ENCODE measurements at places on chromosomes 7 and 10.

DNA sequence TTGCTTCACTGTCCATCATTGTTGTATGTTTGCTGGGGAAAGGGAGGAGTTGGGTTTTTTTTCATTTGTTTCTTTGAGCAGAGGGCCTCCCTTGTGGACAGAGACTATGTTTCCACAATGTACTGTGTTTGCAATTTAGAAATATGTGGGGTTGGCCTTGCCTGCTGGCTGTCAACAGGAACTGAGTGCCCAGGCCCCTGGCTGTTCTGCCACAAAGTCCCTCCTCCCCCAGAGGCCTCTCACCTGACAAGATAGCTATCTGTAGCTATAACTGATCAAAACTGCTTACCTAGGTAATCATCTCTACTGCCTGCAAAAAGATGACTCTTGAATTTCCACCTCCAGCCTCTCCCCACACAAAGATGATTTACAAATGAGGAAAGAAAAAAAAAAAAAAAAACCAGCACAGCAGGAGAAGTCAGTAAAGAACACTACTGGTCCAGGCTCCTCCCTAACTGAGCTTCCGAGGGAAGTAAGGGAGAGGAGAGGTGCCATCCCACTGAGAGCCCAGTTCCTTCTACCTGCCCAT lies 121.8 kb downstream of the SGMS1 start:
- DNase-seq, result no peak

DNA sequence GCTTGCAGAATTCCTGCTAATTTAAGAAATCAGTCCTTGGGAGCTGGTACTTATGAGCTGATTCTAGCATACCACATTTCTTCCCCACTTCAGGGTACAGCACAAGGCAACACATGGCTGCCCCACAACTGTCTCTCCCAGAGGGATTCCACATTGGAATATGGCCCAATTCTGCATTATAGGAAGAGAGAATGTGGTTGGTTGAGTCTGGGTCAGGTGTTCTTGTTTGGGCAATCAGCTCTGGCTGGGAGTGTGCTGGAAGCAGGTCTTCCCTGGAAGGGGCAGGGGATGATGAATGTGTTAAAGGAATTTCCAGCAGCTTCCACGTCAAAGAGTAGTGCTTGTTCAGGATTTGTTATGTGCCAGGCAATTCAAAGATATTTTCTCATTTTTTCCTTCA lies 95.7 kb downstream of the BUB3 start:
- DNase-seq, result no peak

GRCh38 chr10:117350909-117351308 lies 24.3 kb downstream of the PDZD8 start:
- DNase-seq, result no peak

GRCh38 chr7:118845791-118846190 lies 621.3 kb downstream of the ANKRD7 start:
- DNase-seq, result no peak

DNA sequence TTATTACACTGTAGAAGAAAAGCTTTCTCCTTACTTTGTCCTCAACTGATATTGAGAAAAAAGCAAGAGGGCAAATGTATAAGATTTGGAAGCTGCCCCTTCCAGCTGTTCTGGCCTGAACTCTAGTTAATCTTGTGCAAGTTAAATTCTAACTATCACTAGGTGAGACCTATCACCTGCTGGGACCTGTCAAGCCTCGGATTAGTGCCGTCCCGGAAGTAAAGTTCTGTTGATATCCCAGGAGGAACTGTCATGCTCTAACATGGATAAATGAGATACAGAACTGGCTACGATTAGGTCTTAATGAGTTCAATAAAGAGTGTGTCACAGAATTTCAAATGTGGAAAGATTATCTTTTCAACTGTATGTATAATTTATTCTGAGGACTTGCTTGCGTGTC lies 1.2 kb upstream of the BPGM start:
- no peak for DNase-seq

- no peak for DNase-seq
Observed at GRCh38 chr10:58653139-58653538, 140.5 kb downstream of the BICC1 start.

DNA sequence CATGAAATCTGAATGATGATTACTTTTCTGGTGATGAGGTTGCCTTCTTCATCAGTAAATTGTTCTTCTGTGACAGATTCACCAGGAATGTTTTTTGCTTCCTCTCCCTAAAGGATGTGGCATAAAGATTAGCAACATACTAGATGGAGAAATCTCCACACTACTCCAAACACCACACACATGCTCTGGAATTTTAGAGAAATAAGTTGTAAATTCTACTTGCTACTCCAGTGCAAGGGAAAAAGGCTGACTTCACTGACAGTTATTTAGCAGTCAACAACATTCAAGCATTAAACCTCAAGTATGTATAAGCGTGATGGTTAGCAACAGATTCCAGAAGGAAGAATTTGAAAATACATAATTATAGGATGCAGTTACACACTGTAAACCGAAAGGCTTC lies 137.9 kb upstream of the CCDC6 start:
- DNase-seq, result no peak

GRCh38 chr7:137454767-137455166 lies 111.2 kb upstream of the PTN start:
- DNase-seq, result no peak

- DNase-seq, result no peak
Observed at GRCh38 chr7:148699782-148700629, 1.3 kb downstream of the CUL1 start.

DNA sequence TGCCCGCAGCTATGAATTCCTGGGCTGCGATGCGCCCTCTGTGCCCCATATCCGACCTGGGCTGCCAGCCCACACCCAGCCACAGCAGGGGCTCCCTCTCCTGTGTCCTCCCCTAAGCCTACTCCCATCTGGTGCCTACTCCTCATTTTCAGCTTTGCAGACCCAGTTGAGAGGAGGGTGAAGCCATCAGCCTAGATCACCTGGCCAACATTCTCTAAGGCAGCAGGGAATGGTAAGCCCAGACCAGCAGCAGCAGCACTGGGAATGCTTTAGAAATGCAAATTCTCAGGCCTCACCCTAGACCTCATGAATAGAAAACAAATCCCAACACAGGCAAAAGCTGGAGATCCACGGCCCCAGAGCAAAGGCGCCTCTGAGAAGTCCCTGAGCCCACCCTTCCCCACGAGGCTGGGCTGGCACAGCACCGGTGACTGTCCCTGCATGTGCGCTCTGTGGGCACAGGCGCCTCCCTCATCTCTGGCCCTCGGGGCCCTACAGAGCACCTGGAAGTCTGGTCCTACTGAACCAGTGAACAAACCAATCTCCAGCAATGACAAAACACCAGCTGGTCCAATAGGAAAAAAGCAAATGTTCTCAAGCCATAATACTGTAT lies 161.4 kb downstream of the GFRA1 start:
- DNase-seq, result no peak

Data from stimulated activated CD8-positive, alpha-beta memory T cell treated with anti-CD3 and anti-CD28 coated beads, Interleukin-4, amount 100 ng/mL, for 48 hours (primary cell).